ENCODE measurements at places on chromosomes 13 and 19.
A peak's percentile ranks its signal among the peaks of the same experiment; 100 is the strongest.

DNA sequence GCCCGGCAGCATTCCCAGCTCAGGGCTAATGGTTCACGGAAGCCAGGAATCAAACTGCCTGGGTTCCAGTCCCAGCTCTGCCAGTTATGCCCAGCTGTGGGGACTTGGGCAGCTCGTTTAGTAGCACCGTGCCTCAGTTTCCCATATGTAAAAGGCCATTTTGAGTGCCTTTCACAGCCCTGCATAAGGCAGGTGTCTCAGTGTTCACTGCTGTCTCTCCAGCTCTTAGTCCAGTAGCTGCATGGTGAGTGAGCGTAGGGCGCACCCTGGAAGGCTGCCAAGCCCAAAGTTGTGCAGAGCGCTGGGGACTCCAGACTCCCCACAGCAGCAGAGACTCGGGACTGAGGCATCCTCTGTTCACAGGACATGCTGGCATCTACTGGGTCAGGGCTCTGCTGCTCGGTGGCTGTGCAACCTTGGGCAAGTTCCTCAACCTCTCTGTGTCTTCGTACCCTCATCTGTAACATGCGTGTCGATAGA is 5.5 kb downstream of the RPL28 start:
- no peak for DNase-seq

GRCh38 chr13:26502826-26503225 is 54.7 kb upstream of the WASF3 start:
- DNase-seq: no peak

DNA sequence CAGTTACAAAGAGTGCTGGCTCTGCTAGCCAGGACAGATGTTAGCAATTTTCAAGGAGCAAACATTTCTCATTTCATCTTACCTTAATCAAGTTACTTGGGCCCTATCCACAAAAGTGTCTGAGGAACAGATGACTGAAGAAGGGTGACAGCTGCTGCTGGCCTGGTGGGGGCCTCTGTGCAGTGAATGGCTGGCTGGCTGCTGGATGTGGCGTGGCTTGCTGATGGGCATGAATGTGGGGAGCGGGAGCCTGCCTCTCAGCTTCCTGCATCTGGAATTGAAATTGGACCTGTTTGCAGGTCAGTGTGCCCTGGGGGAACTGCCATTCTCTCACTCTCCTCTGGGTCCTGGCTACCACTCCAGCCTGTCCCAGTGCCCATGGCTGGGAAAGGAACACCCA is 94.7 kb downstream of the RGCC start:
- no peak for DNase-seq

GRCh38 chr19:49335071-49335783 is at the start of gene CD37:
CD37 (plus strand) TSS chr19:49335406; CDS start chr19:49335541, 135 bp downstream.
- no peak for DNase-seq

GRCh38 chr13:109756778-109757177 is 29.6 kb downstream of the IRS2 start:
- no peak for DNase-seq

GRCh38 chr13:49213997-49214916 is 5.9 kb upstream of the MLNR start:
- no peak for DNase-seq

DNA sequence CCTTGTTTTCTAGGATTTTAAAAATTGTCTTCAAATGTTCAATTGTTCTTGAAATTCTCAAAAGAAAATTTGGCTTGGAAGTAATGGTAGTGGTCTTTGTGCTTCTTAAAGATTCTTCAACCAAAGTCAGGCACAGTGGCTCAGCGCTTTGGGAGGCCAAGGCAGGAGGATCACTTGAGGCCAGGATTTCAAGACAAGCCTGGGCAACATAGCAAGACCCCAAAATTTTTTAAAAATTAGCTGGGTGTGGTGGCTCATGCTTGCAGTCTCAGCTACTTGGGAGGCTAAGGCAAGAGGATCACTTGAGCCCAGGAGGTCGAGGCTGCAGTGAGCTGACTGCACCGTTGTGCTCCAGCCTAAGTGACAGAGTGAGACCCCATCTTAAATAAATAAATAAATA is 153.5 kb upstream of the ZNF507 start:
- no peak for DNase-seq

- no peak for DNase-seq
These were observed 100.5 kb downstream of the EPSTI1 start for GRCh38 chr13:42891591-42891990.

DNA sequence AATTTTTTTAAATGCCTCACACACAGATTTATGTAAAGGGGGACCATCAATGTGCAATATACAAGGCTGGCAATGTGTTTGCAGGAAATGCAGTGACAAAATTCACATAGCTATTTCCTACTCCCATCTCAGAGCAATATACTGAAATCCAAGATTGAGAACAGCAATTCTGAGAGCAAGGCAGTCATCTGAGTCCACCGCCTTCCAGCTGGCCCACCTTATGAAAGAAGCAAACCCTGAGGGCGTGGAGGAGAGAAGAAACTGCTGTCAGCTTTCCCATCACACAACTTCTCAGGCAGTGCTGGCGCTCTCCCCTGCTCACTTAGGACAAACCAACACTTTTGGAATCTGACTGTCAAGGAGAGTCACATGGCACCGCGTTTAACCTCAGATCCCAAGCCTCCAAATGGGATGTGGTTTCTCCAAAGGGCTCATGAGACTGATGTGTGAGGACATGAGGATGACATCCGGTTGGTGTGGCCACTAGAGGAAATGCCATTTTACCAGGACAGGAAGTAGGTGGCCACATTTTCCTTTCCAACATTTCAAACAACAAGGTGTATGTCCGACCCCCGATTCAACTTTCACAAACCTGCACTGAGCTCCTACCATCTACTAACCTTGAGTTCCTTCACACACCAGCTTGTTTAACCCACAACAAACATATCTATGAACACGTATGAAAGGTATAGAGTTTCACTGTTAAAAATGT is 3.7 kb upstream of the DOCK9 start:
- DNase-seq: no peak

- no peak for DNase-seq
These were observed 16.8 kb upstream of the CELF5 start for GRCh38 chr19:3207461-3208242.

GRCh38 chr19:31146015-31146414 is 203.2 kb downstream of the TSHZ3 start:
- DNase-seq: no peak

- no peak for DNase-seq
These were observed 19.0 kb downstream of the AKT2 start for GRCh38 chr19:40266119-40266518.

DNA sequence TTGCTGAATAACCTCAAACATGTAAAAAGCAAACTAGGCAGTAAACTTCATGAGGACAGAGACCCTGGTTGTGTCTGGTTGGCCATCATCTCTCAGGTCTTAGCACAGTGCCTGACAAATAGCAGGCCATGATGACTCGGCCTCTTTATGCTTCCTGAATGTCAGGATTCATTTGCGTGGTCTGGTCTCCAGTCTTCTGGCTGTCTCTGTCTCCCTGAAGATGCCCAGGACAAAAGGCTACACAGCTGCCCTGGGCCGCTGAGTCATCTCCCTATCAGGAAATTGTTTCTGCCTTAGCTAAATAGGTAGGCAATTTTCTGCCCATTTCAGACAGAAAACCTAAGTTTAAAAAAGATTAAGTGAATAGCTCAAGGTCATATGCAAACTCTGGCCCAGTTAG is 84.1 kb upstream of the FNDC3A start:
- no peak for DNase-seq

DNA sequence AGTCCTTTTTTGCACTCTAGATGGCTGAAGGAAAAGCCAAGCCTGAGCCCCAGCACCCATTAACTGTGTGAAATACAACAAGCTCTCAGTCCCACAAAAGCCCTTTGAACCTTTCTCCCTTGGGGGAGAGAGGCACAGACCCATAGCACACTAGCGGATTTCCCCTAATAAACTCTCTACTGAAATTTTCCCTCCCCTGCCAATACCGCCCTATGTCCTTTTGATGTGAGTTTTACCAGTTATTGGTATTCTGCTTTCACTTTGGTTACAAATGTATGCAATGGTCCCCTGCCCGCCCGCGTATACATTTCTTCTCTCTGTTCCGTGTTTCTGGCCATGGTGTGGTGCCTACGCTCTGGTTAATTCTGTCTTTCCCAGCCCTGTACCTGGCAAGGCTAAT is 54.0 kb upstream of the MYO16 start:
- DNase-seq: no peak

- no peak for DNase-seq
These were observed 92.8 kb downstream of the SHISA2 start for GRCh38 chr13:25958986-25959385.

GRCh38 chr13:105201351-105201750 is 1334.1 kb downstream of the EFNB2 start:
- DNase-seq: no peak

DNA sequence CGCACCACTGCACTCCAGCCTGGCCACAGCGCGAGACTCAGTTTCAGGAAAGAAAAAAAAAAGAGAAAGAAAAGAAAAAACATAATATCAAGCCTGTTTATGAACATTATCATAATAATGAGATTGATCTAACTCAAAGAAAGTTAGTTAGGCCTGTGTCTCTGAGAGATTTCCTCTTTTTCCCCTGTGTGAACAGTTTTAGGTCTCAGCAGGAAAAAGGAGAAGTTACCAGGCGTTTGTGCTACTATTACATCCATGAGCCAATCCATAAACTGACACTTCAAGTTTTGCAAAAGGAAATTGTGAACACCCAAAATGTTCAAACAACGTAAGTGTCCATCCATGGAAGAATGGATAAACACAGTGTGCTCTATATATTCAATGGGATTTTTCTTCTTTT is 3.8 kb downstream of the TARM1 start:
- DNase-seq: no peak

GRCh38 chr19:40331052-40331451 is 17.1 kb downstream of the C19orf47 start:
- no peak for DNase-seq

GRCh38 chr19:45785781-45786532 is 3.7 kb upstream of the DMPK start:
- no peak for DNase-seq

- no peak for DNase-seq
These were observed 6.7 kb downstream of the PPP1R37 start for GRCh38 chr19:45099467-45100191.

DNA sequence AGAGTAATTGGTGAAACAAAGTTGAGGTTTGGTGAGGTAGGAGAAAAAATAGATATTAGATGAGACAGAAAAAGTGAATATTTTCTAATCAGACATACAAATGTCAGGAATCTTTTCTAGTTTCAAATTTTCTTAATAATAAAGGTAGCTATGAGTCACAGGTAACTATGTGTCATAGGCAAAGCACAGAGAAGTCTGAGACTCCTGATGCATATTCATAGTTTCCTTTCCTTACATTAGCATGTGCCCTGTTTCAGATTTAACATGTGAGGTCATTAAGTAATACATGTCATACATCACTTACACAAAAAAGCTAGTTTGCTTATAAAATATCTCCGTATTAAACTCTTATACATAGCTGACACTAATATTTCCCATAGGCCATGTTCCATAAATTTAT is 1141.3 kb upstream of the PCDH20 start:
- DNase-seq: no peak

GRCh38 chr19:48683349-48683748 is 10.5 kb upstream of the NTN5 start:
- peak; percentile 5 for DNase-seq

DNA sequence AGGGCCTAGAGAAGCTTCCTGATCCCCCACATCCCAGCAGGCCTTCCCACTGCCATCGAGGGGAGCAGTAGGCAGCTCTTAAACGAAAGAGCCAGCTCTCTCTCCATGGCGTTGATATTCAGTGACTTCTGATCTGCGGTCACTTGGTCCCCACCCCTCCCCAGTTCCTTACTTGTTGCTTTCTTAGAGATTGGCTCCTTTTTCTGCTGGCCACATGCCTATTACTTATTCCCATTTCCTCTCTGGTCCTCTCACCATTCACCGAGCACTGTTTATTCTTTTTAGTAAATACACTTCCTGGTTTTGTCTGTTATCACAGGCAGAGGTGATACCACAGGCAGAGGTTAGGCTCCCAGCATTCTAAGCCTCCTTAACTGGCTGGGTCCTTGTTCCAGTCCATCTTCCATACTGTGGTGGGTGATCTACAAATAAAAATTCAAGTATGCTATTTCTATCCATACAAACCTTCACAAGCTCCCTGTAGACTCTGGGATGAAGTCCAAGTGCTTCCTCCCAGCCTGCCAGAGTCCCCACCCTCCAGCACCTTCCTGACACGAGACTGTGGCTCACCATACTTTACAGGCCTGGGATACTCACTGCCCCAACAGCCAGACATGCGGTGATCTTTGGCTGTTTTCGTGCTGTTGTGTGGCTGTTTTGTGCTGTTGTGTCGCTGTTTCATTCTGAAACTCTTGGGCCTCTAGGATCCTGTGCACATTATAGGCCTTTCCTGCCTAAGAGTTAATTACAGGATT is 315.9 kb downstream of the ATP8A2 start:
- no peak for DNase-seq

- no peak for DNase-seq
These were observed 658 bp downstream of the SIN3B start for GRCh38 chr19:16829822-16830289.

DNA sequence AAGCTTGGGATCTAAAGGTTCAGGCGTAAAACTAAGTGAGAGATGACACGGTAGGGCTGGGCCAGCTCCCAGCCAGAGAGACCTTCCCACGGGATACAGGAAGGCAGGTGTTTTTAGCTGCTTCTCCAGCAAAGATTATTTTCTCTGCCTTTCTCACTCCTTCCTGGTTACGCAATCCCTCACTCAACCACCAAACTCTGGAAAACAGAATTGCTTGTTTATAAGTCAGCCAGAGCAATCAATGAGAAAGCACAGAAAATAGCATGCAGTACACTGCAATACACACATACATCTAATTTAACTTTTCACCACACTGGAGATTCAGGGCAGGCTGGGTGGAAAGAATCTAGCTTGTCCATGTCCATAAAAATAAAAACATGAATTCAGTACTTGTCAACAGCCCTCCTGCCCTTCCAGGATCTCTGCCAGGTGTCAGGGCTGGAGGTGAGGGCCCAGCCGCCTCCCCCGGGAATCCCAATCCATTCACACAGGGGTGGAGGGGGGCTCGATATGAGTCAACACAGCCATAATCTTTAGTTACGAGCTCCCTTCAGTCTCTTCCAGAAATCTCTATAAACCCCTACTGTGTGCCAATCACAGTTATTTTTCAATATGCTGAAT is 12.2 kb downstream of the RHPN2 start:
- DNase-seq: no peak

DNA sequence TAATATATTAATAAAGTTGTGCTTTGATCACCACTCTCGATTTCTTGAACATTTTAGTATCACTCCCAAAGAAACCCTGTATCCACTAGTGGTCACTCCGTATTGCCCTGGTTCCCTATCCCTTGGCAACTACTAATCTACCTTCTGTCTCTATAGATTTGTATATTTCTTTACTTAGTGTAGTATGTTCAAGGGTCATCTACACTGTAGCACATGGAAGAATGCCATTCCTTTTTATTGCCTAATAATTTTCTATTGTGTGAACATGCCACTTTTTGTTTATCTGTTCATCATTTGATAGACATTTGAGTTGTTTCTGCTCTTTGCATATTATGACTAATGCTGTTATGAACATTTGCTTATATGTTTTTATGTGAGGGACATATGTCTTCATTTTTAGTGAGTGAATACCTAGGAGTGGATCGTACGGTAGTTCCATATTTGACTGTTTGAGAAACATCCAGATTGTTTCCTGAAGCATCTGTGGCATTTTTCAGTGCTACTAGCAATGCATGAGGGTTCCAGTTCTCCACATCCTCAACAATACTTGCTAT is 254.0 kb downstream of the GPC6 start:
- no peak for DNase-seq

All from stimulated activated CD8-positive, alpha-beta memory T cell treated with anti-CD3 and anti-CD28 coated beads, Interleukin-7, amount 100 ng/mL, for 1 hour (primary cell).